ENCODE measurements at places on chromosomes 4 and X.
A peak's percentile ranks its signal among the peaks of the same experiment; 100 is the strongest.

- H3K36me3 ChIP-seq, result no peaks in the 10 kb centered on the region
- H3K4me3 ChIP-seq, result no peak overlapping the region
- H3K27me3 ChIP-seq, result no peaks in the 10 kb centered on the region
- DNase-seq, result no peak
- peaks cover 4% of the 10 kb centered on the region for H3K4me1 ChIP-seq
- H3K27ac ChIP-seq, result no peak overlapping the region
These were observed 35.0 kb upstream of the GNPDA2 start for GRCh38 chr4:44761306-44761705.

GRCh38 chr4:127479031-127479622, 153.6 kb upstream of the INTU start:
- DNase-seq, result no peak
- no peak overlapping the region for H3K27ac ChIP-seq
- no peaks in the 10 kb centered on the region for H3K36me3 ChIP-seq
- no peaks in the 10 kb centered on the region for H3K4me1 ChIP-seq
- no peak overlapping the region for H3K4me3 ChIP-seq
- no peaks in the 10 kb centered on the region for H3K27me3 ChIP-seq

GRCh38 chr4:104494822-104495559, at the start of gene CXXC4:
TSS of gene CXXC4 (minus strand) at chr4:104494894. CDS start at chr4:104491802, 3,092 bp downstream.
- peak within 1 kb of the TSS; percentile 60 for H3K4me3 ChIP-seq
- H3K27me3 ChIP-seq, result no peaks in the 10 kb centered on the region
- DNase-seq, result peak; percentile 68
- no peaks in the 10 kb centered on the region for H3K4me1 ChIP-seq
- H3K27ac ChIP-seq, result peak within 1 kb of the TSS; percentile 75
- H3K36me3 ChIP-seq, result no peaks in the 10 kb centered on the region

GRCh38 chr4:55608591-55608990, 16.5 kb upstream of the PDCL2 start:
- H3K36me3 ChIP-seq, result no peaks in the 10 kb centered on the region
- H3K27ac ChIP-seq, result no peak overlapping the region
- no peak for DNase-seq
- H3K4me1 ChIP-seq, result no peaks in the 10 kb centered on the region

DNA sequence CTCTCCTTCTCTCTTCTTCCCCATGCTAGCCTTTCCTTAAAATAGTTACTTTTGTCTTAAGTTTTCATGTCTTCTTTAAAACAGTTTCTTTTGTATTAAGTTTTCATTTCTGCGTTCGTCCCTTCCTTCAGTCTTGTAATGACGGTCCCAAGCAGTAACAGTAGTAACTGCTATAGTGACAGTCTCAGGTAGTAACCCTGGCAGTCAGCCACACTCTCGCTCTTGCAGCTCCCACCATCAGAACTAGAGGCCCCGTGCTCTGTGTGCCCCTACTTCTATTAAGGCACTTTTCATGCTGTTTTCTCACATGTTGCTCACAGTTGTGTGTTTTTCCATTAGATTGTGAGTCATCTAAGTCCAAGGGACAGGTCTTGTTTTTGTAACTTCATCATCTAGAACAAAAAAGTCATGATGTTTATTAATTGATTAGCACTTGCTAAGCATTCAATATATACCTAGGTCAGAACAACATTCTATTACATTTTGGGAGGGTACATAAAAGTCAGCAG, 49.3 kb downstream of the C4orf33 start:
- H3K27me3 ChIP-seq, result no peaks in the 10 kb centered on the region
- DNase-seq, result no peak
- no peak overlapping the region for H3K27ac ChIP-seq
- no peaks in the 10 kb centered on the region for H3K36me3 ChIP-seq
- H3K4me1 ChIP-seq, result no peaks in the 10 kb centered on the region

GRCh38 chr4:8472689-8473197, 32.2 kb downstream of the TRMT44 start:
- peak overlapping the region; percentile 77 for H3K27ac ChIP-seq
- no peak overlapping the region for H3K4me3 ChIP-seq
- peaks cover 45% of the 10 kb centered on the region for H3K36me3 ChIP-seq

- H3K36me3 ChIP-seq, result no peaks in the 10 kb centered on the region
- no peaks in the 10 kb centered on the region for H3K27me3 ChIP-seq
- H3K27ac ChIP-seq, result no peak overlapping the region
- H3K4me1 ChIP-seq, result no peaks in the 10 kb centered on the region
These were observed 4.0 kb downstream of the NUDT10 start for GRCh38 chrX:51336584-51336983.

- peaks cover 8% of the 10 kb centered on the region for H3K36me3 ChIP-seq
- H3K27ac ChIP-seq, result no peak overlapping the region
- no peak overlapping the region for H3K4me3 ChIP-seq
- no peak for DNase-seq
- no peaks in the 10 kb centered on the region for H3K27me3 ChIP-seq
These were observed 63.5 kb downstream of the FAM114A1 start for GRCh38 chr4:38931125-38931524.

GRCh38 chrX:46648660-46649059, 75.1 kb downstream of the CHST7 start:
- H3K36me3 ChIP-seq, result no peaks in the 10 kb centered on the region
- H3K27ac ChIP-seq, result no peak overlapping the region
- no peak overlapping the region for H3K4me3 ChIP-seq
- DNase-seq, result no peak
- H3K4me1 ChIP-seq, result peaks cover 9% of the 10 kb centered on the region

- no peak overlapping the region for H3K4me3 ChIP-seq
- no peak overlapping the region for H3K27ac ChIP-seq
- H3K4me1 ChIP-seq, result no peaks in the 10 kb centered on the region
These were observed 67.8 kb downstream of the TENM3 start for GRCh38 chr4:182310962-182311361.

DNA sequence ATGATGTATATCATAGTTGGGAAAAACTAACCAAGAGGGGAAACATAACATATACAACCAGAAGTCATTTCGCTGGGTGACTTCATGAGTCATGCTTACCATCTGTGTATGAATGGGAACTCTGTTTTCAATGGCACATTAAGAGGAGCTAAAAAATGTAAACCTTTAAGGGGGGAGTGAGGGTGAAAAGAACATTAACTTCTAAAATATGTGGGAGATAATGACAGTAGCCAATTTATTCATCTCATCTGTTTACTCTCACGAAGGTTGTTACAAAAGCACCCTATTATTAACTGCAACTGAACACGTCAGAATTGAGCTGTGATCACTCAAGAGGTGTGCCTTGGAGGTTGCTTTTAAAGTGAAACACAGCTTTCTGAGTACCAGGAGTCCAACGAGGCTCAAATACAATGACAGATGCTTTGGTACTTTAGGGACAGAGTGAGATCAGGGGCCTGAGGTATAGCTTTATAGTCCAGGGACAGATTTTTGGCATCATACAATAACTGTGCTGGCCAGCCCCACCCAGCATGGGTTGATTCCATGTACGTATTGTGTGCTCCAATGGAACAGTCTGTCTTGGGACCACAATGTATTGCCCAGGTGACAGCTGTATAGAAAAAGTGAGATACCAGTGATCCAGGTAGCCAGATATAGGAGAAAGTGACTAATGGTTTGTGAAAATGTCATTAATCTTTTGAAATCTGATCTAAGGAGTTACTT, 107.3 kb downstream of the AMMECR1 start:
- no peaks in the 10 kb centered on the region for H3K36me3 ChIP-seq
- no peak overlapping the region for H3K27ac ChIP-seq
- no peaks in the 10 kb centered on the region for H3K27me3 ChIP-seq
- no peak for DNase-seq
- no peak overlapping the region for H3K4me3 ChIP-seq

DNA sequence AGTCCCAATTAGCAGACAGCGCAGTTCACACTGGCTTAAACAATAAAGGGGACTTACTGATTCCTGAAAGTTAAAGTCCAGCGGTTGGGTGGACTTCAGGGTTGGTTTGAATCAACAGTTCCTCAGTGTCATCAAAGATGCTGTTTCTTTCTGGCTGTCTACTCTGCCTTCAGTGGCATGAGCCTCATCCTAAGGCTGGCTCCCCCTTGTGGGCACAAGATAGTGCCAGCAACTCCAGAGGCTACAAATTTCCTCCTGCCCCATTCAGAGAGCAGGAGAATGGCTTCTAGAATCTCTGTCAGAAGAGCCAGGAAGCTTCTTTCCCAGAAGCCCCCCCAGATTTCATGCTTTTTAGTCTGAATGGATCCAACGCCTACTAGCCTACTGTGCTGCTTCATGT, 82.4 kb upstream of the MTM1 start:
- peak; percentile 39 for DNase-seq
- H3K27ac ChIP-seq, result no peak overlapping the region
- no peaks in the 10 kb centered on the region for H3K4me1 ChIP-seq
- no peak overlapping the region for H3K4me3 ChIP-seq

GRCh38 chr4:95155759-95156451, 392.9 kb downstream of the UNC5C start:
- no peaks in the 10 kb centered on the region for H3K4me1 ChIP-seq
- no peaks in the 10 kb centered on the region for H3K36me3 ChIP-seq

DNA sequence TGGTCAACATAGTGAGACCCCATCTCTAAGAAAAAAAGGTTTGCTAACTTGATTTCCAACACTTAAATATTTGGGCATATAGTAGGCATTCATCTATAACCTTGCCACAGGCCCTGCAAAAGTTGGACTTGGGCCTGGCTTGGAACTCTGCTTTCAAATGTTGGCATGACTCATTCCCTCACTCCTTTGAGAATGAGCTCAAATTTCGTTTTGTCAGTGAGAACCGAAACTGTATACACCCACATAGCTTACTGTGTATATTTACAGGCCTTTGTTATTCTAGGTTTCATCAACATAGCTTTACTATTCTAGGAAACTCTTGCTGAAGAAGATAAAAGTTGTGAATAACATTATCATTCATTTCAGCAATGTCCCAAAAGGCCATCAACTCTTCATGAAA, 88.7 kb upstream of the ELOVL6 start:
- no peaks in the 10 kb centered on the region for H3K36me3 ChIP-seq
- no peaks in the 10 kb centered on the region for H3K27me3 ChIP-seq
- H3K27ac ChIP-seq, result no peak overlapping the region
- H3K4me1 ChIP-seq, result no peaks in the 10 kb centered on the region
- no peak overlapping the region for H3K4me3 ChIP-seq

All from heart left ventricle (tissue), 16 donors.